T-helper 17 cell (primary cell): ENCODE measurements at places on chromosomes 4 and X.

DNA sequence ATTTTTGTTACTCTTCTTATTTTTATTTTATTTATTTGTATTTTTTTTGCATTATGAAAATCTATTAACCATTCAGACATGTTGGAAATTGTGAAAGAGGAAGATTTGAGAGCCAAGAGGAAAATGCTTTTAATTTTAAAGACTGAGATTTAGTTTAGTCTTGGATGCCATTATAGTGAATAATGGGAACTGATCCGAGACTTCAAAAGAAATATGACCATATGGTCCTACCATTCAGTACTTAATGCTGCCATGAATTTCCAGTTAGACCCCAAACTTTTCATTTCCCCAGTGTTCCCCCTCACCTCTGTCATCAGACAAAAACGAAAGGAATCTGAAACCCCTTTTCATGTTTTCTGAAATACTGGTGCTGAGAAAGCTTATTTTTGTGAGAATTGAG, 95.5 kb downstream of the TENM3 start:
- no peak overlapping the region for H3K27ac ChIP-seq
- DNase-seq: no peak
- H3K4me3 ChIP-seq: no peak overlapping the region
- H3K4me1 ChIP-seq: no peaks in the 10 kb centered on the region
- H3K27me3 ChIP-seq: peaks cover 6% of the 10 kb centered on the region
- H3K36me3 ChIP-seq: no peaks in the 10 kb centered on the region

DNA sequence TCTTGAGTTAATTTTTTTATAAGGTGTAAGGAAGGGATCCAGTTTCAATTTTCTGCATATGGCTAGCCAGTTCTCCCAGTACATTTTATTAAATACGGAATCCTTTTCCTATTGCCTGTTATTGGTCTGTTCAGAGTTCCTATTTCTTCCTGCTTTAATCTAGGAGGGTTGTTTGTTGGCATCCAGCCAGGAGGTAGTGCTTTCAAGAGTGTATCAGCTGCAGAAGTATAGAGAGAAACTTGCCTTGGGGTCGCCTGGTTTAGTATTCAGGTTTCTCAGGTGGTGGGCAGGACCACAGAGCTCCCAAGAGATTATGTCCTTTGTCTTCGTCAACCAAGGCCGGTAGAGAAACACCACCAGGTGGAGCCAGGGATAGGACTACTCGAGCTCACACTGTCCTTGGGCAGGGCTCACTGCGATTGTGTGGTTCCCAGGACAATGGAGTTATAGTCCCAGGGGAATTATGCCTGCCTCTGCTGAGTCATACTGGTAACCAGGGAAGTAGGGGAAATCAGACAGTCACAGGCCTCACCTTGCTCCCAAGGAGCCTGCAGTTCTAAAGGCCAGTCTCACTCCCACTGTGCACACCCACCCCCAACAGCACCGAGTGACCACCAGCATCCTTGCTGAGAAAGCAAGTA, 168.1 kb downstream of the VSIG4 start:
- peaks cover 9% of the 10 kb centered on the region for H3K4me1 ChIP-seq
- H3K27ac ChIP-seq: no peak overlapping the region
- no peaks in the 10 kb centered on the region for H3K27me3 ChIP-seq
- H3K4me3 ChIP-seq: no peak overlapping the region
- no peak for DNase-seq
- H3K36me3 ChIP-seq: no peaks in the 10 kb centered on the region

DNA sequence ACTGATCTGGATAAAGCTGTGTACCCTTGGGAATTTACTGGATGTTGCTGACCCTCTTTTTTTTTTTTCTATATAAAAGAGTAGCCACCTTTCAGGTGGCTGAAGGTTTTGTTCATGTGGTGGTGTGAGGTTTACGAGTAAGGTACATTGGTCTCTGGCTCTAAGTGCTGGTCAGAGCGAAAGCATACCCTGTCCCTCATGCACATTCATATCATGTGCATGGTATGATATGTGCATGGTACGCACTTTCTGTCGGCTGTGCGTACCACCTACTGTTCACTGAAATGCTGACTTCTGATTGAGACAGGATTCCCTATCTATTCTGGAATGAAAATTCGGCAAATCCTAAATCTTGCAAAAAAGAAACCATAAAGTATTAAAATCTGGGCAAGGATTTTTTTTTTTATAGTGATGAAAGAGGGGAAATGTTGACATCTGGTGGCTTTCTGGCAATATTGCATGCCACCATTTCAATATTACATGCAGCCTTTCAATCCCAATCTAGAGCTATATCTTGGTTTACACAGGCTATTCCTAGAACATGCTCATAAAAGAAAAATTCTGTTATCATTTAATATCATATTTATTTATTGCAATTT, 32.8 kb downstream of the FAM149A start:
- no peak for DNase-seq
- H3K4me3 ChIP-seq: no peak overlapping the region
- H3K36me3 ChIP-seq: no peaks in the 10 kb centered on the region
- peaks cover 5% of the 10 kb centered on the region for H3K4me1 ChIP-seq
- peaks cover 31% of the 10 kb centered on the region for H3K27me3 ChIP-seq

DNA sequence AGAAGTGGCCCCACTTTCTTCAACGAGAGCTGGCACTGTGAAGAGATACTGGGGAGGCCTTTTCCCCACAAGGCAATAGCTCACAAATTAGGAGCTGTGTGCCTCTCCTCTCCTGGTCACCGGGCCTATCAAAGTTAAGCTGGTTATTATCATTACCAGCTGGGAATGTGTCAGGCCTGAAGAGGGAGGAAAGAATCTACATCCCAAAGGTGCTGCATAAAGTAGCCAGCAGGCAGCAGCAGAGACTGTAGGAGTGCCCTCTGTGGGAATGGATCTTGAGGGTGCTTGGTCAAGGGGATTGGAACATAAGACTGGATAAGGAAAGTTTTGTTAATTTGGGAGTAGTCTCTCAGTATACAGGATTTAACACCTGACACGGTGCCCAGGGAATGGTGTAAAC, 9.1 kb upstream of the TMPRSS11D start:
- no peak for DNase-seq
- no peaks in the 10 kb centered on the region for H3K36me3 ChIP-seq
- no peaks in the 10 kb centered on the region for H3K27me3 ChIP-seq
- H3K27ac ChIP-seq: no peak overlapping the region
- H3K4me3 ChIP-seq: no peak overlapping the region
- H3K4me1 ChIP-seq: no peaks in the 10 kb centered on the region

- DNase-seq: no peak
- no peaks in the 10 kb centered on the region for H3K36me3 ChIP-seq
- no peaks in the 10 kb centered on the region for H3K4me1 ChIP-seq
- no peak overlapping the region for H3K27ac ChIP-seq
- no peak overlapping the region for H3K4me3 ChIP-seq
Measured at GRCh38 chrX:39648548-39649254, 449.1 kb downstream of the BCOR start.

- DNase-seq: peak; percentile 46
- H3K4me3 ChIP-seq: no peak overlapping the region
- no peaks in the 10 kb centered on the region for H3K36me3 ChIP-seq
- H3K4me1 ChIP-seq: peaks cover 4% of the 10 kb centered on the region
Measured at GRCh38 chr4:87150498-87151261, 69.7 kb downstream of the KLHL8 start.

- no peak for DNase-seq
- no peaks in the 10 kb centered on the region for H3K36me3 ChIP-seq
- no peak overlapping the region for H3K27ac ChIP-seq
Measured at GRCh38 chrX:153491918-153492317, 2.9 kb upstream of the BGN start.

GRCh38 chr4:128649575-128650205, 159.8 kb upstream of the JADE1 start:
- no peaks in the 10 kb centered on the region for H3K36me3 ChIP-seq
- no peak for DNase-seq
- H3K27me3 ChIP-seq: no peaks in the 10 kb centered on the region
- H3K27ac ChIP-seq: no peak overlapping the region
- H3K4me1 ChIP-seq: no peaks in the 10 kb centered on the region
- no peak overlapping the region for H3K4me3 ChIP-seq

GRCh38 chr4:23890369-23891063, 669 bp upstream of the PPARGC1A start:
- no peak for DNase-seq
- no peaks in the 10 kb centered on the region for H3K36me3 ChIP-seq
- peaks cover 8% of the 10 kb centered on the region for H3K27me3 ChIP-seq
- peaks cover 8% of the 10 kb centered on the region for H3K4me1 ChIP-seq

DNA sequence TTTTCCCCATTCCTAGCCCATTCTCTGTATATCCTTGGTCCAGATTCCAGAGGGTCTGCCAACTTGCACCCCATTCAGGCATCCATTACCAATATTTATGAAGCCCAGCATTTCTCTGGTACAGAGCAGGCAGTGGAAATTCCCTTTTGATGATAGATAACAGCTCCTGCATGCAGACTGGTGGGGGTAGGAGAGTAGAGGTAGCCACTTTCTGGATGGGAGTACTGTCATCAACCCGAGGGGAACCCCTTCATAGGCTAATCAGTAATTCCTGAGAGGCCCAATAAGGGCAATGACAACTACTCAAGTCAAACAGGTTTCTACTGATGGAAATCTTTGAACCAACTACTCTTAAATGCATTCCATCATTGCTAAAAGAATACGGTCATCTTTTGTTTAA, 63.7 kb downstream of the COL25A1 start:
- no peak for DNase-seq
- no peaks in the 10 kb centered on the region for H3K4me1 ChIP-seq
- no peak overlapping the region for H3K4me3 ChIP-seq

DNA sequence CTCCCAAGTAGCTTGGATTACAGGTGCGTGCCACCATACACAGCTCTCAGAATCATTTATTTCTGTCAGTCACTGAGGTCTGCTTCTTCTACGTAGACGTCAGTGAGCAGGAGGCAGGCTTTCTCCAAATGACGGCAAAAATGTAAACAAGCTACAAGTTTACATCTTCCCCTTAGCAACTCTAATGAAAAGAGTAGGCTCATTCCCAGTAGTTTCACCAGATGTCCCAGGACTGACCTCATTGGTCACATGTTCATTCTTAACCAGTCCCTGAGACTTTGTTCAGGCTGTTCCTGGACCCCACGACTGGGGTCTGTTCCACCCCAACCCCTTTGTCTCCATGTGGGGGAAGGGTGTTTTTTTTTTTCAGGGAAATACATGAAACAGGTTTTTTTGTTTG, 67.1 kb downstream of the TENM3 start:
- H3K27me3 ChIP-seq: no peaks in the 10 kb centered on the region
- no peak for DNase-seq
- H3K36me3 ChIP-seq: no peaks in the 10 kb centered on the region
- no peak overlapping the region for H3K27ac ChIP-seq
- no peaks in the 10 kb centered on the region for H3K4me1 ChIP-seq
- no peak overlapping the region for H3K4me3 ChIP-seq

DNA sequence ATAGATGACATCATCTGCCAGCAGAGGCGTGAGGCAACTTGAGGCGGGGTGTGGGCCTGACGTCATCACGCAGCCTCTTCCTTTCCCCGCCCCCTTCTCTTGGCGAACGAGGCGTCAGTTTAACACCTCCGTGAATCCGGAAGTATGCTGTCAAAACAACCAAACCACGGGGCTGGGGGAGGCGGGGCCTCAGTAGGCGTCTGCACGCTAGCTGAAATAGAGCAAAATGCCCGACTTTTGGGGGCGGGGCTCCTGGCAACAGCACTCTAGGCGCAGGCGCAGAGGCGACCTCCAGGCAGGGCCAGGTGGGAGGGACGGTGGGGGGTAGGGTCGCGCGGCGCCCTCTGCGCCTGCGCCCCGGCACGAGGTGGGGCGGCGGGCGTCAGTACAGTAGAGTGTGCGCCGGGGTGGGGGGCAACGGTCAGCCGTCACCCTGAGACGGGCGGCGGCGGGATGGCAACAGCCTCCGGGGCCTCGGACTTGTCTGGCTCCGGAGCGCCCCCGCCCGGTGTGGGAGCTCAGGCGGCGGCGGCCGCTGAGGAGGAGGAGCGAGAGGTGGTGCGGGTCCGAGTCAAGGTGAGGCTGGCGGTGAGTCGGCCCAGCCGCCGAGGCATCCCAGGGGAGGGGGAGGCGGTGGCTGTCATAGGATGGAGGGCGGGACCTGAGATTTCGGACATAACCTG, at the start of gene TBC1D25:
TSS of gene TBC1D25 (plus strand) at position 370 of the 683 bp plus-strand sequence. CDS start at position 454, 84 bp downstream.
- peak within 1 kb of the TSS; percentile 86 for H3K27ac ChIP-seq
- peak within 1 kb of the TSS; percentile 89 for H3K4me3 ChIP-seq
- H3K4me1 ChIP-seq: peaks cover 16% of the 10 kb centered on the region
- H3K27me3 ChIP-seq: no peaks in the 10 kb centered on the region
- DNase-seq: peak; percentile 95

DNA sequence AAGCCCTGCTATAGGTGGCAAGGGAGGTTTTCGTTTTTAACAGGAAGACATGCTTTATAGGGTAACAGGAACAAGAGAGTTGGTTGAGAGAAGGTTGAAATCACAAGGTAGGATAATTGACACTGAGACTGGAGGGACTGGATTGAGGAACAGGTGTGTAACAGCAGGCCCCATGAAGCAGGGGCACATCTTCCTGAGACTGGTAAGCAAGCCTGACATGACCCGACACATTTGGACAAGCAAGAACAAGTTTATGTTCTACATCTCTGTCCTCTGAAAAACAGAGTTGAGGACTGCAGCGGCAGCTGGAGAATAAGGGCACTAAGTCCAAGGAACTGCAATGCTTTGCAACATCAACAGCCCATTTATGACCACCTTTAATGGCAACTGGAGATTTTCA, 5.2 kb downstream of the RPS4X start:
- no peak for DNase-seq
- H3K36me3 ChIP-seq: peaks cover 9% of the 10 kb centered on the region
- H3K27ac ChIP-seq: peak overlapping the region; percentile 93
- no peaks in the 10 kb centered on the region for H3K27me3 ChIP-seq
- peaks cover 28% of the 10 kb centered on the region for H3K4me1 ChIP-seq
- H3K4me3 ChIP-seq: peak overlapping the region; percentile 59

DNA sequence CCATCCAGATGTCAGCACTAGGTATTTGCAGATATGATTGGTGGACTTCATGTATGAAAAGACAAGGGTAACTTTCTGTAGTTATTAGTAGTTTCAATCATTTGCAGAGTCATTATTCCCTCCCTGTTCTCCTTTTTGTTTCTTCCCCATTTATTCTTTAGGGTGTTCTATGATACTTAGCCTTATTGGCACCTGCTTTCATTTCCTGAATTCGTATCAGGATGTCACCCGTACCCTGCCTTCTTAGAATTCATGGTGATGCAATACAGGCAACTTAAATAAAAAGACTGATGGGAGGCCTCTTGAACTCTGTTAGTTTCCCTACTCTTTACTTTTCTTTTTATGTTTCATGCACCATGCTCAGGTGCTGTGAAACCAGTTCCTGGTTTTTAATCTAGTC, 24.2 kb downstream of the MAGED1 start:
- no peak overlapping the region for H3K4me3 ChIP-seq
- H3K4me1 ChIP-seq: no peaks in the 10 kb centered on the region
- no peaks in the 10 kb centered on the region for H3K36me3 ChIP-seq
- peaks cover 8% of the 10 kb centered on the region for H3K27me3 ChIP-seq
- no peak overlapping the region for H3K27ac ChIP-seq
- DNase-seq: no peak

- no peak overlapping the region for H3K27ac ChIP-seq
- no peak for DNase-seq
- H3K27me3 ChIP-seq: no peaks in the 10 kb centered on the region
- H3K4me1 ChIP-seq: no peaks in the 10 kb centered on the region
- no peaks in the 10 kb centered on the region for H3K36me3 ChIP-seq
- H3K4me3 ChIP-seq: no peak overlapping the region
Measured at GRCh38 chrX:151981129-151981528, 6.7 kb upstream of the GABRE start.
